ENCODE measurements at places on chromosomes 4 and X.
A peak's percentile ranks its signal among the peaks of the same experiment; 100 is the strongest.

DNA sequence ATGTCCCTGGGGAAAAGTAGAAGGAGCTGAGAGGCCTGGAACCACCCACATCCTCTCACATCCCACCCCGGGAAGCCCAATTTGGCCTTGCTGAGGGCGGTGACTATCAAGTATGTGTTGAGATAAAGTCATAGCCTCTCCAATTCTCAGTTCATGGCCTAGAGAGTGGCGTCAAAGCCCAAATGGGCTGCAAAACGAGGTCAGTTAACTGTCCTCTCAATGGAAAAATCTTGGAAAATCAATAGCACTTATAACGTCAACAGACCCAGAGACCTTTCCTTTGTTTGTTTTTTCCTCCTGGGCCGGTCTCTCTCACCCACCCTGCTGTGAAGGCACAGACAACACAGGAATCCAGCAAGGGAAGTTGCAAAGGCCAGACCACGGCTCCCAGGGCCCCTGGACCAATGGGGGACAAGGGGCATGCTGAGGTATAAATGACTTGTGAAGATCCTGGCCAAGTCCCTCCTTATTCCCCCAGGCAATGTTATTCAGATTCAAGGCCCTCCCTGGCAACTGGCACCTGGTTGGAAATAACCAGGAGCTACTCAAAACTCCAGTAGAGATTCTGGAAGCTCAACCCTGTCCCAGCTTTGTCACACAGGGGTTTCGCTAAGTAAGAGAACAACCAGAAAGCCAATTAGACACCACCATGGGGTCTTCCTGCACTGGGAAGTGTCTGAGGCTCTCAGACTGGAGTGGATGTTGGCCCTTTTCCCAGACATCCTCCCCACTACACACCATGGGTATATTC, 38.6 kb downstream of the TSC22D3 start:
- DNase-seq: no peak

- DNase-seq: no peak
These were observed 55.4 kb upstream of the ESX1 start for GRCh38 chrX:104310090-104310489.

DNA sequence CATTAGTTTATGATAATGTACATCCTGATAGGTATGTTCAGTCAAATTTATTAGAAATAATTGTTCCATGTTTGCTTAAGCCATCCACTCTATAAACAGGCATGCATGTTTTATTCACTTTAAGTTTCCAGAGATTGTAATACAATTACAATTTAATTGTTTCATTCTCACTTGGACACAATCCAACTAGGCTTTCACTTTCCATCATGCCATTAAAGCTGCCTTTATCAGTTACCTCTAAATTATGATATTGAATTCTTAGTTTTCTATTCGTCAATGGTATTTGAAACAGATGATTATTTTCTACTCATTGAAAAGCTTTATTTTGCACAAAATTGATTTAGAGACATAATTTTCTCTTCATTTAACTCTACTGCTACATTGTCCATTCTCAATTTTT, 1196.3 kb downstream of the RAPGEF2 start:
- no peak for DNase-seq

GRCh38 chr4:13942977-13943376, 315.5 kb upstream of the BOD1L1 start:
- no peak for DNase-seq

GRCh38 chr4:834368-835147, 8.6 kb upstream of the CPLX1 start:
- DNase-seq: no peak

GRCh38 chr4:54384152-54384551, 155.1 kb downstream of the PDGFRA start:
- DNase-seq: no peak

GRCh38 chr4:40622913-40623312, 6.8 kb downstream of the RBM47 start:
- DNase-seq: no peak

GRCh38 chr4:158996669-158997074, 106.2 kb upstream of the RAPGEF2 start:
- DNase-seq: no peak

DNA sequence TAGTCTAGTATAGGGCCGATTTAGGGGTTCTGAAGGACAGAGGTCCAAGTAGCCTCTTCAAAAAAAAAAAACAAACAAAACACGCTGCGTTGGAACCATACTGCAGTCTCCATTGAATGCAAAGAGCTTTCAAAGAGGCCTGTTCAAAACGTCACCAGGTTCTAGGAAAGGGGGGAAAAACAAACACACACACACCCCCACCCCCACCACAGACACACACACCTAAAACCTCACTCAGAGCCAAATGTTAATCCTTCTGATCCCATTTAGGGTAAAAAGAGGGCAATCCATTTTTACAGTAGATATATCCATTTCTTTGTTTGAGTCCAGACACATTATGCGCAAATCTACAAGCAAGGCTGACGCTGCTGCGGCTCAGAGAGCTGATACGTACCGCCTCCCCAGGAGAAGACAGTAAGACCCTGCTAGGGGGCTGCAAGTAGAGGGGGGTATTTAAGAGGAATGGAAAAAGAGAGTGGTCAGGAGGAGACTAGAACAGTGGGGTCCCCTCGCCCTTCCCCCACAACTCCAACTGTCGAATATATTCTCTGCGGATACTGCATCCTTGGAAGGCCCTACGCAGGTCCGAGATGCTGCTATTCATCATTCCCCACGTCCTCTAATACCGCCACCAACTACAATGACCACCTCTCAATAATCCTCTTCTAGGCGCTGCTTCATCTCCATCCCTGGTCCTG, 1.3 kb downstream of the NKRF start:
- no peak for DNase-seq

- no peak for DNase-seq
These were observed 195.7 kb downstream of the GASK1B start for GRCh38 chr4:157977086-157977485.

GRCh38 chr4:19803406-19803805, 448.3 kb upstream of the SLIT2 start:
- DNase-seq: no peak

GRCh38 chrX:11423362-11423818, 130.2 kb downstream of the AMELX start:
- DNase-seq: no peak

DNA sequence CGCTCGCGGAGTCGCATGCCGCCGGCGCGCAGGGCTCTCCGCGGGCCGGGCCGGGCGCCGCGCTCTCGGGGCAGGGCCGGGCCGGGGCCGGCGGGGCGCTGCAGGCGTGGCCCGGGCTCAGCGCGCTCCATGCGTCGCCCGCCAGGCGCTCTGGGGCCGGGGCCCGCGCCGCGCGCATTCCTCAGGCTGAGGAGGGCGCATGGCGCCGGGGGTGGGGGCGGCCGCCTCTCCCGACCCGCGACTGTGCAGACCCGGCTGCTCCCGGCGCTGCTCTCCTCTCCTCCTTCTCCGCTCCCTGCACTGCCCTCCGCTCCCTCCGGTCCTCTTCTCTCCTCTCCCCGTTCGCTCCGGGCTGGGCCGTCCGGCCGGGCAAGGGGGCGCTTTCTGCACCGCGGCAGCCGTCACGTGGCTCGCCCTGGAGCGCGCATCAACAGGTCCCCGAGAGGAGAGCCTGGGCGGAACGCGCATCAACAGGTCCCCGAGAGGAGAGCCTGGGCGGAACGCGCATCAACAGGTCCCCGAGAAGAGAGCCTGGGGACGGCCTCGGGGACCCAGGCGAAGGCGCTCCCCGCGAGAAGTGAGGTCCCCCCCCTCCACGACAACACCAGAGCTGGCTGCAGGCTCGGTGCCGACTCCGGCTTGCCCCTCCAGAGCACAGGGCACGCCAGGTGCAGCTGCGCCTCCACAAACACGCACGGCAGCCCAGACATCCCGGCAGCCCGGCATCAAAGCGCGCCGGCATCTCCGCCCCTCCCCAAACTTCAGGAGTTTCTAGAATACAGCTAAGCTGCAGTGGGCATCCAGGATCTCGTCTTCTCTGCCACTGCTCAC, 12.9 kb downstream of the PPP2R3B start:
- DNase-seq: no peak

DNA sequence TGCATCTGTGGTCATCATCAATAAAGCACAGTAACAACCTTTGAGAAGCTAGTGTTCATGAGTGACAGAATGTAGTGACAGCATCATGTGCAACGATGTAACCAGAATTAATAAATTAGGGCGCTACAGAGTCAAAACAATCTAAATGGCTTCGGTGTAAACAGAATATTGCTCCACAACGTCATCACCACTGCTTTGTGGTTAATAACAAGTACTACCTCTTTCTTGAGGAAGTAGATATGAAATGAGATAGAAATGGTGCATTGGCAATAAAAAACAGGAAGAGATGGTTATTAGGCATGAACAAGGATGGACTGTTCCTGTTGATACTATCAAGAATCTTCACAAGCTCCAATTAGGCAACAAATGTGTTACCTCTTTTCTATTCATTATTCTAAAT, 8.7 kb upstream of the PDHA2 start:
- no peak for DNase-seq

DNA sequence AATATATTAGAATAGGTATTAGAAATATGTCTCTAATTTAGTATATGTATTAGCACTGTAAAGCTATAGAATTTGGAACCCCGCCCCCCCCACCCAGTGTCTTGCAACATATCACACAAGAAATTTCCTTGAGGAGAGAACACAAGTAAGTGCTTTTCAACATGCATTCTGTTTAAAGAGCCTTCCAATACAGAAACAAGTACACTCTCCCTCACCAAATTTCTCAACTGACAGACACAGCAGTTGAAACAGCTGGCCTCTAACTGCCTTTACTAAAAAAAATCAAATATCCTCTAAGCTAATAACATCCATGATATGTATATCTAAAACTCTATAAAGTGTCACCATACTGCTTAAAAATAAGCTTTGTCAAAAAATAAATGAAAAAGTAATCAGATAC, 12.4 kb downstream of the CAMK2D start:
- DNase-seq: no peak

GRCh38 chrX:110153244-110153643, 150.3 kb downstream of the TMEM164 start:
- DNase-seq: no peak

DNA sequence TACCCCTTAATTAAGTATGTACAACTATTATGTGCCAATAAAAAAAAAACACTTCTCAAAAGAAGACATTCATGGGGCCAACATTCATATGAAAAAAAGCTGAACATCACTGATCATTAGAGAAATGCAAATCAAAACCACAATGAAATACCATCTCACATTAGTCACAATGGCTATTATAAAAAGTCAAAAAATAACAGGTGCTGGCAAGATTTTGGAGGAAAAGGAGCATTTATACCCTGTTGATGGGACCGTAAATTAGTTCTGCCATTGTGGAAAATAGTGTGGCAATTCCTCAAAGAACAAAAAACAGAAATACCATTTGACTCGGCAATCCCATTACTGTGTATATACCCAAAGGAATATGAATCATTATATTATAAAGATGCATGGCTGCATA, 229.9 kb downstream of the PAPSS1 start:
- no peak for DNase-seq

GRCh38 chr4:38774181-38774955, 8.4 kb downstream of the TLR10 start:
- no peak for DNase-seq

GRCh38 chrX:72373136-72373535, 67.4 kb upstream of the CITED1 start:
- DNase-seq: no peak

DNA sequence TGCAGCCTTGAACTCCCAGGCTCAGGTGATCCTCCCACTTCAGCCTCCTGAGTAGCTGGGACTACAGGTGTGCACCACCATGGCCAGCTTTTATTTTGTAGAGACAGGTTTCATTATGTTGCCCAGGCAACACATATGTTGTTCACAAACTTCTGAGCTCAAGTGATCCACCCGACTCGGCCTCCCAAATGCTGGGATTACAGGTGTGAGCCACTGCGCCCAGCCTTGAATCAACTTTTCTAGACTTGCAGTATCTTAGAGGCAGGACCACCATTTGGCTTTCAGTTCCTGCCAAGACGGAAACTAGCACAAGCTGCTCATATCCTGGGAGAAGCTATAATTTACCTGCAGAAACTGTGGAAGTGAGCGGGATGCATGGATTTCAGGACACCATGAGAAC, 19.9 kb downstream of the NAT8L start:
- no peak for DNase-seq

DNA sequence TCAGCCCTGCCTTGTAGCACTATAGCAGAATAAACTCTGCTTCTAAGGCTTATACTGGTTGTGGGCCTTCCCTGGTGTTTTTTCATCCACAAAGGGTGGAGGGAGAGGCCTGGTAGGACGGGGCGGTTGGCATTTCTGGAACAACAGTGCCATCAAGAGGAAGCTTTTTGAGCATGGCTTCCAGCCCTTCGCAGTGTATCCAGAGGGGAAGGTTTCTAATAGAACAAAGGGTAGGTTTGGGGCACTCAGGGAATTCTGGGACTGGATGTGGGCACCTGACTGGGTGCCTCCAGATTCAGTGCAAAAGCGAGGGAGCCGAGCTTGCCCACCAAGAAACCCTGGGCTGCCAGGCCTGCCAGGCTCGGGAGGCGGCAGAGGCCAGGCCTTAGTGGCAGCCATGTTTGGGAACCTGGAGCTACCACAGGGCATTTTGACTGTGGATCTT, 229.6 kb upstream of the AGTR2 start:
- peak; percentile 83 for DNase-seq

DNA sequence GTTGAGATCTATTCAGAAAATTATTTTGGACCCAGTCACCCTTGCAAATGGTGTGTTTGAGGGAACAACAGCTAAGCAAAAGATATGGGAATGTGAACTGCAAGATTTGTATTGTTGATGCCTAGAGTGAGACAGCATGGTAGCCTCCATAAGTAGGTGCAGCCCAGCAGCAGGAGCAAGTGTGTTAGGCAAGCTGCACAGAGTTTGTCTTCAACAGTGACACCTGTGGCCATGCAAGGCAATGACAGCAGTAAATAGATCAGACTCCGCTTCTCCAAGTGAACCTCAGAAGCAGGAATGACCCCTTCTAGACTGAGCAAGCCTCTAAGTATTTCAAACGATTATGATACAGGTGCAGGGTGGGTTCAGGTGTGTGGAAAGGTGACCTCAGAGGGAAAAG, 133.4 kb upstream of the MSX1 start:
- DNase-seq: no peak

- DNase-seq: no peak
These were observed 518.7 kb downstream of the GRXCR1 start for GRCh38 chr4:43411226-43411625.

- no peak for DNase-seq
These were observed 46.8 kb upstream of the MID1 start for GRCh38 chrX:10667143-10667542.

DNA sequence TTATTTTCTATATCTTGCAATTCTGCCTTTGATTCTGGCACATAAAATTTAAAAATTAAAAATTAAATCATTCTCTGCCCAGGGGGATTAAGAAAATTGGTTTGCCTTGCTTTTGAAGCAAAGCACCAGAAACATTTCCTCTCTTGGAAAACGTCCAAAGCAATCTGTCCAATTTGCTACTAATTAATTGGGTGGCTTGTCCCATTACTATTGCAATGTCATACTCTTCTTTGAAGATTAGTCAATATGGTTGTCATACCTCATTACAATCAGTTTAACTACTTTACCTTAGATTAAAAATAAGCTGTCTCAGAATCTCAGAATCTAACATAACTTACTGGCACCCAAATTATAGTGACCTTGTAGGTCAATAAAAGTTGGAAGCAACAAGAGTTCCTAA, 208.8 kb downstream of the TMA16 start:
- no peak for DNase-seq
